ENCODE measurements at places on chromosomes 7 and 10.

DNA sequence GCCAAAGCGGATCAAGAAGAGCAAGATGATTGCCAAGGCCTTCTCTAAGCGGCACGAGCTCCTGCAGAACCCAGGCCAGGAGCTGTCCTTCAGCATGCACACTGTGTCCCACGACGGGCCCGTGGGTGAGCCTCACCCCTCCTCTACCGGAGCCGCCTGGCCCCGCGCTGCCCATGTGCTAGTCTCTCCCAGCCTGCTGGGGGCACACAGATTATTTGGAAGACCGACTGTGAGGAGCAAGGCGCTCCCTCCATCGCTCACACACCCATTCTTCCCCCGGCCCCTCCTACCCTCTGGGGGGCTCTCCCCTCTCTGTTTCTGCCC is 13.9 kb upstream of the AHCYL2 start:
- no peak for DNase-seq

DNA sequence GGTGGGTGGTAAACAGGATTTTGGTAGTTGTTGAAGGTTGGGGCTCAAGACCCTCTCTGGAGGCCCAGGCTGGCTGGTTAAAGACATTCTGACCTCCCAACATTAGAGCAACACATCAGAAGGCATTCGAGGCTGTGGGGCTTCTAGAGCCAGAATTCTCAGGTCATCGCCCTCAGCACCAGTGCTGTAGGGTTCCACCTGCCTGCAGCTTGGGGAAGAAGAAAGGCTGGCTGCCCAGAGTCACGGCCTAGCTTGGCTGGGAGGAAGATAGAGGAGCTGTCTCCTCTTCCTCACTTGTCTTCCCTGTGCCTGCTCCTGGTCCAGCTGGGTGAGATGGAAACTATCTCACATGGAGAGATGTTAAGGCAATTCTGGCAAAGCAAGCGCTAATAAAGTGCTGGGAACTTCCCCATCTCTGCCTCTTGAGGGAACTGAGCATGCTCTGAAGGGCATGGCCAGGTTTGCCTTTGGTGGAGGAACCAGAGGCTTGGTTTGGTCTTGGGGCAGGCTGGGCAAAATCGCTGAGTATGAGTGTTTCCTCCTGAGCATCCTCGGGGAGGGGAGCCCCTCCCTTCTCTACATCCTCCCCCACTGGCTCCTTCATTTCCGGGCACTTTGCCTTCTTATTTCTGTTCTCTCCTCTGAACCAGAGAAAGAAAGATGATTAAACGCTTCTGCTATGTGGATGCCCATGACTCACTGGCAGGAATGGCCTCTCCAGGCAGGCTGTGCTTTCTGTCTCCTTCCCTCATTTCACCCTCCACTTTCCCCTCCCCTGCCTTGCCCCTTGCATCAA is 509.0 kb upstream of the PODXL start:
- no peak for DNase-seq

- no peak for DNase-seq
Observed at GRCh38 chr7:32803406-32804141, 88.0 kb downstream of the KBTBD2 start.

DNA sequence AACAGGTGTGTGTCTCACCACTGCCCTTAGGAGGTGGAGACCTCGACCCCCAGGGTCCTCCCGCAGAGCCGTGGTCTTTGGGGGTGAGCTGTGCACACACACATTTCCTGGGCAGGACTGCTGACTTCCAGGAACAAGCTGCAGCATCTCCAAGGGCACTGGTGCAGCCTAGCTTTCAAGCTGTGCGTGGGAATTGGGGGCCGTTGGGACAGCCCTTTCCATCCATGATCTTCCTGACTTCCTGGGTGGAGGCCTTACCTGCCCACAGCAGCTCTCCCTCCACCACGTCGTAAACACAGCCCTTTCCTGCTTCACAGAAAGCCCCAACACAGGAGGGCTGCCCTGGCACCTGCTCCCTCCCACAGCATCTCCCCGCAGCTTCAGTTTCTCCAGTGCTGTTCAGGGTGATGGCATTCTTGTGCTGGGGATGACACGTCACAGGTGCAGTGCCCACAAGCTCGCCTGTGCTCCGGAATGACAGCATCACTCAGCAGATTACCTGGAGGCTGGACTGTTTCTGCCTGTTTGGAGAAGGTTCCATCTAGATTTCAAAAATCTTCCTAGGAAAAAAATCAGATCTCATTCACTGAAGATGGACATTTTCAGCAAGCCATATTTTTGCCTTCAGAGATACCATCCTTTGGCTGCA is 208.0 kb upstream of the PPP2R2D start:
- no peak for DNase-seq

- no peak for DNase-seq
Observed at GRCh38 chr7:2289111-2289586, 25.1 kb downstream of the SNX8 start.

DNA sequence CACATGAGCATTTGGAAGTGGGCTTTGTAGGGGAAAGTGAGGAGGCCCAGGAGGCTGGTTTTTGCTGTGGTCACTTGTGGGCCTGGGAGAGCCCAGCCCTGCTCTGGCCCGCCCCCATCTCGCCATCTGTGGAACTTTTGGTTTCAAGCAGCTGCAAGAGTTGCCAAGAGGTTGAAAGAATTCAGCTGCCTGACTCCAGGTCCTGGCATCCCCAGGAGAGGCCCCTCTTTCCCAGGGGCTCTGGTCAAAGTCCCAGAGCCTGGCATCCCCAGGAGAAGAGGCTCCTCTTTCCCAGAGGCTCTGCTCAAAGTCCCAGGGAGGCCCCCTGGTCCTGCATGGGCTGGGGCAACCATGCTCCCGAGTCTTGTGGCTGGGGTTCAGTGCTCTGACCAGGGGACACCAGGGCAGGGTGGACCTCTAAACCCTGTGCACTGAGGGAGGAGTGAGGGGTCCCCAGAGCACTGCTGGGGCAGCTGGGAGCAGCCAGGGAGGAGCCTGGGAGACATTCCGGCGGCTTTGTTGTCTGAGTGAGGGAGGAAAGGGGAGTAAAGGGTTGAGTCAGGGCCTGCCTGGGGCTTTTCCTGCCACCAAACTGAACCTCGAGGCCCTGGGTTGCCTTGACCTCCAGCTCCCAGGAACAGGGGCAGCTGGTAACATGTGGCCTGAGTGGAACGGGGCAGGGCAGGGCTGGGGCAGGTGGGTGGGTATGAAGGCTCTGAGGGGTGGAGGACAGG is 27.7 kb upstream of the CSGALNACT2 start:
- DNase-seq, result no peak

- DNase-seq, result no peak
Observed at GRCh38 chr10:64334084-64334483, 812.9 kb downstream of the REEP3 start.

DNA sequence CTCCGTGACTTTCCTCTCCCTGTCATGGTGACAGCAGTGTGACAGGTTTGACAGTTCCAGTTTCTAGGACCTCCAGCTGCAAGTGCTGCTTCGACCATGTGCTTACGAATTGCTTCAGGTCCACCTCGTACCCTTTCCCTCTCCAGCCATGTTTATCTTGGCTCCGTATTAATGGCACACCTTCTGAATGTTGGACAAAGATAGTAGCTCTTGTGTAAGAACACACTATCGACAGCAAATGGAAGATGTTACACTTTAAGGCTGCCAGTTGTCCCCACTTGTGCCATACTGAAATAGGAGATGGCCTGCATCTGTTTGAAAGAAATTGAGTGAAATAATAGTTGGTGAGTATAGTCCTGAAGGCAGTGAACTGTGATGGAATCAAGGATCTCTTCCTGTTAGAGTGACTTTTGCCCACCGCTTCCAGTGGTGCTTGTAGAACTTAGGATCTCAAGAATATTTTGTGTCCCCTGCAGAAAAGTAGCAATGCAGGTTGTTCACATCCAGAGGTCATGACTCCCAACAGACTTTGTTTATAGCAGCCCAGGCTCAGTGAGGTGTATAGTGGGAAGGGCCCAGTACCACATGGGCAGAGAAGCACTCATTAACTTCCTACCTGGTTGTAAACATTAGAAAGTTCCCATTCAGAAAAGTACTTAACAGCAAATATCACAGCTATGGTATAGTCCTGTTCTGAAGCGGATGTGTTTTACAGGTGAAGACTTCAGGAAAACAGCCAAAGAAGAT is 629.7 kb upstream of the GALNT17 start:
- no peak for DNase-seq

DNA sequence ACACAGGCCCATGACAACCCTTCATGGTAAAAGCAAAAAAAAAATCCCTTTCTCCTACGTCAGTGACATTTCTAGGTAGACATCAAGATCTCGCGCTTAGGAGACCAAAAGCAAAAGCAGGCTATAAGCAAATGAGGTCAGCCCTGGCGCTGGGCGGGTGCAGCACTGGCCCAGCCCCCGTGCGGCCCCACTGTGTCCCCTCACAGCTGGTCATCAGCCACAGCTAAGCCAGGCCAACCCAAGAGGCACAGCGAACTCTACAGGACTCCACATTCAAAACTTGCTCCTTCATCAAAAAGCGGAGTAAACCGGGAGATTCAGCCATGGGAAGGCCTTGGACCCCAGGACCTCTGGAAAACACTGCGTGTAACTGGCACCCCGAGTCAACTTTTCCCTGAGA is 113.7 kb downstream of the PTPRN2 start:
- DNase-seq, result no peak

DNA sequence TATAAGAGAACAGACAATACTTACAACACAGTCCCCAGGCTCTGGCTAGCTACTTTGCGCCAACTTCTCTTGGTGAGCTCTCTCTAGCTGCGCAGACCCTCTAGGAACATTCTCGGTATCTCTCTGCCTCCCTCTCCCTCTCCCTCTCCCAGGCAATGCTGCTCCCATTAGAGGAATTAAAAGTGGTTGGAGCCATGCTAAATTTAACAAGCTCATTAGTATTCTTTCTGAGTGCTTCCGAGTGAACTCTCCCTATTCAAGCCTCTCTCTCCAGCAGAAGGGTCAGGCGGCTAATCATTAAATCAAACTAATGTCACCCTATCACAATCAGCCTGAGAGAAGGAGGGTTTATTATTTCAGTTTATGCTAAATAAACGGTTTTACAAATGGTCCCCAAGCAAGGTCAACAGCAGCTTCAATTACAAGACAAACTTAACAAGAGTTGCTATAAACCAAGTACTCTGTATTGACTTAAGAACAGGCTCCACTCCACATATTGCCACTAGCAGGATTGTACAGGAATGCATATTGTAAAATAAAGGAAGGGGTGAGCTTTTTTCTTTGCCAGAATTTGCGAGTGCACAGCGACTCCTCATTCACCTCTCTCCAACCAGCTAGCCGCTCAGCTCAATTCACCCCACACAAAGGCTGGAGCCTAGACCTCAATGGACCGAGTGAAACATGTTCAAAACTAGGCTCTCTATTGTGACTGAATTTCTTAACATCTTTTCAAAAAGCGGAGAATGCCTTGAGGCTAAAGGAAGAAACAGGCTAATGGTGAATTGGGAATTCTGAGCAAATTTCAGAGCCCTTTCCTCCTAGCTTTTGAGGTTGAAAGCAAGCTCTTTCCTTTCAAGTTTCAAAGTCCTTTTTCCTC is 84.4 kb downstream of the GLI3 start:
- DNase-seq, result no peak

- no peak for DNase-seq
Observed at GRCh38 chr10:9869205-9869604, 1148.5 kb upstream of the CELF2 start.

- no peak for DNase-seq
Observed at GRCh38 chr10:102949916-102950315, 31.8 kb downstream of the CNNM2 start.

DNA sequence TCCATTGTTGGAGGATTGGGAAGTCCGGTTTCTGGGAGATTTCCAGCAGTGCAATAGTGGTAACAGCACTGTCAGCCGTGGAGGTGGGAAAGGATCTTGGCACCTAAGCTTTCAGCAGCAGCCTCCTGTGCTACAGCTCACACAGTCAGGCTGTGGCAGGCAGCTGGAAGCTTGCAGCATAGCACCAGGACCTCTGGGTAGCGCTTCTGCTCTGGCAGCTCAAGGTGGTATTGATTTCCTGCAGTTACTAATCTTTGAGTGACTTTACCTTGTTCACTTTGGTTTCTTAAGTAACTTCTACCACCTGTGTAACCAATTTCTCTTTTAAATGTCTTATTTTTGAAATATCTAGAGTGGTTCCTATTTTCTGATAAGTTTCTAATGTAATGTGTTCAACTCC is 130.5 kb downstream of the LHFPL3 start:
- DNase-seq, result no peak

DNA sequence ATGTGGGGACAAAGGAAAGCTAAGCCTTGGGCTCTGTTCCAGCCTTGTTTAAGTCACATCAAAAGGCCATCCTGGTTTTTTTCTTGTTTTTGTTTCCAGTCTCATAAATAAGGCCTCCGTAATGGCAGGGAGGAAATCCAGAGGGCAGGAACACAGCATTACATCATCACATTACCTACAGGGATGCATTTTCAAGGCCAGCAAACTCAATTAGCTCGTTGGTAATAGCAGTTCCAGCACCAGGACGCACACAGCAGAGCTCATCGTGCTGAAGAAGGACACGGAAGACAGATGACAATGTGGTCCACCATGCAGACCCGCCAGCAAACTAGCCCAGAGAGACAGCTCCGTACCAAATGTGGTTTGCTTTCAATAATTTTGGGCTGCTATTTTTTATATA is 1209.2 kb downstream of the TYW1 start:
- no peak for DNase-seq

DNA sequence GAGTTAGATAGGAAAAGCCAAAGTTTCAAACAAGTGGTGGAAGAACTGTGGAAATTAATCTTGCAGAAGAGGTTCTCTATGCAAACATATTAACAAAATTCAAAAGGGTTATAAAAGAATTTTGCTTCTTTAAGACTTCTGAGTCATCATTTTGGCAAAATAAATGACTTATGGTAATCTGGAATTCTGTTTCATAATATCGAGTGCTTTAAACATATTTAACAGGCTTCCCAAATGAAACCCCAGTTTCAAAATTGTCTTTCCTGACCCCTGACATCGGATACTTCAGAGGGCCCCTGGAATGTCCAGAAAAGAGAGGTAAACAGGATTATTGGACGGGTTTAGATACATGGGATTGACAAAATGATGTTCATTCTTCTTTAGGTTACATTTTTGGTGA is 444.6 kb downstream of the HTR7 start:
- DNase-seq, result no peak

DNA sequence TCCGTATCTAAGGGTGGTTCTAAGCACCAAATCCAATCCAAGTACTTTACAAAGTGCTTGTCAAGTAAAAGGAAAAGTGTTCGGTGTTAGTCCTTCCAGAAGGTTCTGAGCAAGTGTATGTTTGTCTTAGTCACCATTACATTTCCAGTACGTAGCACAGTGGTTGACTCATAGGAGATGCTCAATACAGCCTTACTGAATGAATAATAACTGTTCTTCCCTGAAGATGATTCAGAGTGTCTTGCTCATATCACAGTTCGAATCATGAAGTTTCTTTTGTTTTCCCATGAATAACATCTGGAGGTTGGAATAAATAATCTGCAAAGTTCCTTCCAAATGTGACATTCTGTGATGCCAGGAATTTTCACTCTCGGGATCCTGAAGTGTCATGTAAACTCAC is 53.4 kb downstream of the WNT2 start:
- DNase-seq, result no peak

- no peak for DNase-seq
Observed at GRCh38 chr7:45217358-45217757, 59.8 kb downstream of the RAMP3 start.

DNA sequence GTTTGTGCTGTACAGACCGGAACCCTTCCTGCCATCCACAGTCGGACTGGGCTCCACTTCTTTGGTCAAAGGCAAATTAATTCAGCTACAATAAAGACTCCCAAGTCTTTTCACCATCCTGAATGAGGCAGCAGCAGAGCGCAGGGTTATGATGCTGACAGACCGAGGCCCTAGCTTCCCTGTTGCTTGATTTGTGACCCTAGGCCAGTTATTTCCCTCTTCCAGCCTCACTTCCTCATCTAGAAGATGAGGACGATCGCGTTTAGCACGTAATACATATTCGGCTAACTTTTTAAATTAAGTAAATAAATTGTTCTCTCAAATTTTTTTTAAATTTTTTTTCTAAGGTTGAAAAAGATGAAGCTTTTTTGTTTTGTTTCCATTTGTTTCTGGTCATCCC is 18.1 kb downstream of the ADRB1 start:
- DNase-seq, result no peak

Measured in stimulated activated CD4-positive, alpha-beta T cell treated with anti-CD3 and anti-CD28 coated beads, TNF-alpha, amount 100 ng/mL, for 4 hours (primary cell).